ENCODE measurements at places on chromosomes 5 and 9.

GRCh38 chr9:98085944-98086343, 29.4 kb downstream of the NANS start:
- DNase-seq: no peak

GRCh38 chr5:92401492-92401891, 1018.4 kb upstream of the ARRDC3 start:
- no peak for DNase-seq

DNA sequence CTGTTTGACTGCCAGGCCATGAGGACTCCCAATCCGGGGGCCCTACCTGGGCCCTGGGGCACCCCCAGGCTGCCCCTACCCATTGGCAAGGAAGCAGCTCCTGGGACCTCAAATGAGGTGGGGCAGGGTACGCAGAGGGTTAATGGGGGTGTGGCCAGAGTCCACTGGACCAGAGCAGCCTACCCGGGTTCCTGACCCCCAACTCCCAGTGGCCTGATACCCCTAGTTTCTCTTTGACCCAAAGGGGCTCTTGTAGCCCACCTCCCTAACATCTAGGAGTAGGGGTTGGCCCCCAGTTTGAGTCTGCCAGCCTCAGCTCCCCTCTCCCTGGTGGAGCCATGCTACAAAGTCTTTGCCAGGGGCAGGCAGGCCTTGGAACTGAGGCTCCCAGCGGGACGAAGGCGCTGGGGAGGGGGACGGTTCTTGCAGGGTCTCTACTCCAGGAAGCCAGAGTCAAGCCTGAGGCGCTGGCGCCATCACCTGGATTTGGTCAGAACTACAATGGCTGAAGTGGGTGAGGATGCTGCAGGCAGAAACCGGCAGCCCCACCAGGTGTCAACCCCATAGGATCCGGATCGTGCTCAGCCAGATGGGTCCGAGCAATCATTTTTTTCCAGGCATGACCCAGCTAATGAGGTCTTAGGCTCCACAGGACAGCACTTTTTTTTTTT, 8.4 kb upstream of the CERCAM start:
- peak; percentile 10 for DNase-seq

- DNase-seq: no peak
Observed at GRCh38 chr9:1712861-1713450, 302.2 kb upstream of the SMARCA2 start.

GRCh38 chr5:139190125-139190524, 8.0 kb downstream of the SIL1 start:
- no peak for DNase-seq

DNA sequence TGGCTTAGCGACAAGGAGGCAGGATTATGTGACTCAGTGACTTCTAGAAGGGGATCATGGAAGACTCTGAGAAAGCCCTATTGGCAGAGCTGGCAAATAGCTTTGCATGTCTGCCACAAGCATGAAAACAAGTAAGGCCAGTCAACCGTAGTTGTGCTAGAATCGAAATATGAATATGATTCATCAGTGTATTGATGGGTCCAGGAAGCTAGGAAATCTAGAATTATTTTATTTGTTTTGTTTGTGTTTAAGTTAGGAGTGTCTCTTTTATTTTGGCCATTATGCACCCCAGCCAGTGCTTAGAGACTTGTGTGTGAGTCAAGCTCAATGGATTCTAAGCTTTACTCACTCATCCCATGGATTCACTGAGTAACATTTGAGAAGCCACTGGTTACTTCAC, 3.8 kb upstream of the ITGA2 start:
- no peak for DNase-seq

GRCh38 chr9:72812559-72813111, 140.2 kb downstream of the ALDH1A1 start:
- DNase-seq: no peak

DNA sequence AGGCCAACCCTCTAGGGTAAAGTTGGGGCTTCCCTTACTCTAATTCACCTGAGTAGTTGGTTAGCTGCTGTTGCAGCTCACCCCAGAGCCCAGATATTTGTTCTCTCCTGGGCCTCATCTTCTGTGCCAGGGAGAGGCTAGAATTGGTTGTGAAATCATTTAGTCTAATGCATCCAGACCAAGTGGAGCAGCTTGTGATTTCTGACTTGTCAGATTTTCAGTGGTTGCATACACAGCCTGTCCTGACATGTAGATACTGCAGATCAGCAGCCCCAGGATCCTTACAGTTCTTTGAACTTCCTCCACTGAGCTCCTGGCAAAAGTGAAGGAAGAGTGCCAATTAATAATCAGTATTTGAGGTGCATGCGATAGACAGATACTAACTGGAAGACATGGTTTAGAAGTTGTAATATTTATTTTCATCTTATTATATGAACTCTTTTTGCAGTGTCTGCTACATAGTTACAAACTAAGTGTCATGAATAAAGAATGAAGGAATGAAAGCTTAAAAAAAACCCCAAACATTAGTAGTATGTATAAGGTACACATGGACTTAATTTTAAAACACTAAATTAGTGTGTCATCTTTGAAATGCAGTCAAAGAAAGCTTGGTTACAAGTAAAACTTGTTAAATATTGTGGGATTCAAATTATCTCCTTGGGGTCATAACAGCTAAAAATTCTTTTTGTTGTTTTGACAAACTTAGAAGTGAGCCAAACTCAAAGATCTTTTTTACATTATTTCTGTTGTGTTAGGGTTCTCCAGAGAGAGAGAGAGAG, 128.5 kb downstream of the VPS13A start:
- no peak for DNase-seq

DNA sequence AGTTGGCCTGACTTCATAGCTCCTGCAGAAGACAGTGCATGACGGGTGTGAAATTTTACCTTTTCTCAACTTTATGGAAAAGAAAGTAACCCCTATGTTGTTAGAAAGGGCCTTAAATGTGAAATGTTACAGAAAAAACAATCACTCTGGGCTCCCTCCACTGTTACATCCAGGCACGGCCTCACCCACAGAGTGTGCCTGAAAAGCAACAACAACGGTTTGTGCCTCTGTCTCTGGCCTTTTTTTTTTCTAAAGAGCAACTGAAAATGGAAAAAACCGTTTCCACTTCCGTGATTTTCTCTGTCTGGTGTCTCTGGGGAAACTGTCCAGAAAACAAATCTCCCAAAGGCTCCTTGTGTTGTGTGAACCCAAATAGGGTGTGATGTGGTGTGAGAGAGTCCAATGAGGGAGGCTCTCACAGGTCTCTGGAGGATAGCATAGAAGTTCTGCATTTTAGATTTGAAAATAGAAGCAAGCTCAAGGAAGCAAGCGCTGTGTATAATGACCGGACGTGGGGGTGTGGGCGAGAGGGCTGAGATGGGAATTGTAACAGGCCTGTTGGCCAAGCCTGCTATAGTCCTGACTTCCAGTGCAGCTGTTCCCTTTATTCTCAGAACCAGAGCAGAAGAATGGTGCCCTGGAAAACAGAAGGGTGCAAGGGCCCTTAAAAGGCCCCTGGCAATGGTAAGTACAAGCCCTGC, 221.8 kb upstream of the TUT7 start:
- DNase-seq: no peak

DNA sequence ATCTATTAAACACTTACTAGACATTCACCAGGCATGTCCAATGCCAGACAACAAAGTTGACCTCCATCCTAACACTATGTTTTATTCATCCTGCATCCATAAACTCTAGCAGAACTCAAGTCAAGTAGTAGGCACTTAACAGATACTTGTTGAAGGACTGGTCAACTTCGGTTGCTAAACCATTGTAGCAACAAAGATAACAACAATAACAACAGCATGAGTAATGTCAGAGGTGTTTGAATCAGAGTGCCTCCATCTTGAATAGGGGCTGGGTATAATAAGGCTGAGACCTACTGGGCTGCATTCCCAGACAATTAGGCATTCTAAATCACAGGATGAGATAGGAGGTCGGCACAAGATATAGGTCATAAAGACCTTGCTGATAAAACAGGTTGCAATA, 180.5 kb upstream of the ZNF462 start:
- DNase-seq: no peak

DNA sequence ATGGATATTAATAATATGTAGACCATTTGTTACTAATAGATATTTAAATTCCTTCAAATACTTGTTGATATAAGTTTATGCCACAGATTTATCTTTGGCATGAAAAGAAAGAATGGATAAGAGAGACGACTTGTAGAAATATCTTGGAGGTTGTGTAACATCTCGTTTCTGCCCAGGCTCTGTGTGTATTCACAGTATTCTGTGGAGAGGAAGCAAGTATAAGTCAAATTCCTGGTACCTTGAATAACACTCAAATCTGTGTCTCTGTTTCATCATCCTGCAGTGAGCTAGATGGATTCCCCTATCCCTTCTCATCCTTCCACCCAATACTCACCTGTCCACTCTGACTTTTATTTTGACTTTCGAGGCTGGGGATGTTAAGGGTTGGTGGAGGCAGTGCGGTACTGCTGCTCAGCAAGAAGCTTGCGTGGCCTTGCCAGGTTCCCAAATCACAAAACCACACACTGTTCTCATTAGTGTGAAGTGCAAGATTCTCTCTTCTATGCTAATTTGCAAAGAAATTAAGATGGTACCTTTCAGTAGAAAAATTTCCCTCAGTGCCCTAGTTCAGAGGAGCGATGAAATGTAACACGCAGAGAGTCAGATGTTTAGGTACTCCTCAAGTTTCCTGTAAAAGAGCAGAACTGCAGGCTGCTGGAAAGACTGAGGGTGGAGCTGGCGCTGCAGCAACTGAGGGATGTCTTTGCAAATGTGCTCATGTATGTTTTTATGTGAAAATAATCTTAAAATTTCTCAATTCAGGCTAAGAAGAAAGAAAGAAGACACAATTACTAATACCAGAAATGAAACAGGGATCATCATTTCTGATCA, 42.6 kb upstream of the ANKRD18A start:
- no peak for DNase-seq

- DNase-seq: no peak
Observed at GRCh38 chr5:171610686-171611085, 174.9 kb upstream of the SMIM23 start.

DNA sequence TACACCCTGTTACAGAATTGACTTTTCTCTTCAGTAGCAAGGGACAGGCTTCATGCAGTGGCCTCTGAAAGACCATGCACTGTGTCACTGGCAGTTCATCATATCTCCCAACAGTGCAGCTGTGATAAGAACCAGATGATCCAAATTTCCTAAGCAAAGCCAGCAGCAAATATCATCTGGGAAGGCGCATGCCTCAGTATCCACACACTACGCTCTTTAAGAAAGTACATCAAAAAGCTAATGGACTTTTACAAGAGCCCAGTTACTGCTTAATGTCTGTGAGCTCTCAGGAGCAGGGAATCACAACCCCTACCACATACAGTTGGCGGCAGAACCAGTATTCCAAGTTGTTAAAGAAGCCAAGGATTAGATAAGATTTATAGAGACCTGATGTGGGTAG, 25.1 kb downstream of the ADAMTSL1 start:
- DNase-seq: no peak

- no peak for DNase-seq
Observed at GRCh38 chr5:4987431-4987830, 152.7 kb upstream of the ADAMTS16 start.

All from T-cell (primary cell).